ENCODE measurements at places on chromosomes 2 and 18.
A peak's percentile ranks its signal among the peaks of the same experiment; 100 is the strongest.

DNA sequence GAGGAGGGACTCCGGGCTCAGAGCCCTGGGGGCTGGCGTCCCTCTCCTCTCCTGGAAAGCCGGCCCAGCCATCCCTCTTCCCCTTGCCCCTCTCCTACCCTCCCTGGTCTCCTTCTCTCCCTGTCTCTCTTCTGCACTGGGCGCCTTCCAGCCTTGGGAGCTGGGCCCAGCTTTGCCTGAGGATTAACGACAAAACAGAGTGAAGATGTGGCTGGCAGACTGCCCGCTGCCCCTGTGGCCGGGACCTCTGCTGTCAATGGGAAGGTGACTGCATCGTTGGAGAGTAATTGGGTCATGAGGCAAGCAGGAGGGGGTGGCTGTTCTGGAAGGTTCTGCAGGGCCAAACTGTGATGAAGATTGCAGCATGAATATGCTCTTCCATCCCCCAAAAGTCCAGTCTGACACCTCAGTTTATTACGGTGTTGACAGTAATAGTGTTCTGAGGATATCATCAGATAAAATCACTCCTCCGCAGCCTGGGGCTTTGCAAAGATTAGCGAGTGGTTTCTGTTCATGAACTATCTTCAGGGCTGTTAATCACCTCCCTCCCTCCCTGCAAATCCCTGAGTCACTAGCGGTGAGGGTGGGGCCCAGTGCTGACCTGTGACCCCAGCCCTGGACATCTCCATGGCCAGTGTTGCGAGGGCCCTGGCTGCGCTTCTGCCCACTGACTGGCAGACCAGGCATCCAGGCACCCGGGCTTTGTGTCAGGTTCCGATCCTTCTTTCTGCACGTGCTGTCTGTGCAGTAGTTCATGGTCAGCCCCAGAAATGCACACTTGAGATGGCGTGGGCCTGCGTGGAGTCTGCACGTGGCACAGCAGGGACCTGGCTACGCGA lies 23.0 kb downstream of the RTP5 start:
- DNase-seq, result no peak

- no peak for DNase-seq
These were observed 86.3 kb upstream of the KCTD1 start for GRCh38 chr18:26634631-26635030.

DNA sequence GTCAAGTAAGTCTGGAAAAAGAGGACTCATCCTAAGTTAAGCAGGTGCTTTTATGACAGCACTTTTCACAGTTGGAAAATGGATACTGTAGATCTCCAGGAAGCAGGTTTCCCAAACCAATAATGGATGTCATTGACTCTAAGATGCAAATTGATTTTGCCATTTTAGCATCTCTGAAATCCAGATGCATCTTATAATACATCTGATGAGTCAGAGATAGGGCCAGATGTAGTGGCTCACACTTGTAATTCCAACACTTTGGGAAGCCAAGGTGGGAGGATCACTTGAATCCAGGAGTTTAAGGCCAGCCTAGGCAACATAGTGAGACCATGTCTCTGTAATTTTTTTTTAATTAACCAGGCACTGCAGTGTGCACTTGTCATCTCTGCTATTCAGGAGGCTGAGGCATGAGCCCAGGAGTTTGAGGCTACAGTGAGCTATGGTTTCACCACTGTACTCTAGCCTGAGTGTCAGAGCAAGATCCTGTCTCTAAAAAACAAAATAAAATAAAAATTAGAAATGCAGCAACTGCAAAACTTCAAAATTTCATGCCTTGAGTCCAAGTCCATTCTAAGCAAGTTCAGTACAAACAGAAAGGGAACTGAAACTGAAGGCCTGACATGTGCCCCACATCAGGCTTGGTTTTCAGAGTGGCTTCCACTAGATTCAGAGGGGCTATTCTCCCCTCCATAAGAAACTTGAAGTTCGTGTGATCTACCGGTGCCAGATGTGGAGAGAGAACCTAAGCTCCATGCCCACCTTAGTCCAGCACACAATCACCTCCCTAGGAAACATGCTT lies 267.8 kb upstream of the NCKAP5 start:
- DNase-seq, result no peak

DNA sequence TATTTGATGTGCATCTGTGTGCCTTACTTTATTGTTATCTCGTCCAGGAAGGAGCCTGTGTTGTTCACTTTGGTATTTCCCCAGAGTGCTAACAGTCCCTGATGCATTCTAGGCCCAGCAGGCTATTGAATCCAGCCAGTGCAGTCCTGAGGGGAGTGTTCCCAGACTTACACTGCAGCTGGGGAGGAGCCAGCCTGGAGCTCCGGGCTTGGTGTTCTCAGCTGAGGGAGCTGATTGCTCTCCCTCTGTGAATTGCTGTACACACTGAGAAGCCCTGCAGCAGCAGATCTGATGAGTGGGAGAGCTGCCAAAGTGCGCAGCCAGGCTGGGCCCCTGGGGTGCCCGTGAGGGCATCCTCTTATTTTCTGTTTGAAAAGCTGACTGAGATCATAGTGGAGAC lies 159.2 kb downstream of the GALNT3 start:
- DNase-seq, result peak; percentile 89

DNA sequence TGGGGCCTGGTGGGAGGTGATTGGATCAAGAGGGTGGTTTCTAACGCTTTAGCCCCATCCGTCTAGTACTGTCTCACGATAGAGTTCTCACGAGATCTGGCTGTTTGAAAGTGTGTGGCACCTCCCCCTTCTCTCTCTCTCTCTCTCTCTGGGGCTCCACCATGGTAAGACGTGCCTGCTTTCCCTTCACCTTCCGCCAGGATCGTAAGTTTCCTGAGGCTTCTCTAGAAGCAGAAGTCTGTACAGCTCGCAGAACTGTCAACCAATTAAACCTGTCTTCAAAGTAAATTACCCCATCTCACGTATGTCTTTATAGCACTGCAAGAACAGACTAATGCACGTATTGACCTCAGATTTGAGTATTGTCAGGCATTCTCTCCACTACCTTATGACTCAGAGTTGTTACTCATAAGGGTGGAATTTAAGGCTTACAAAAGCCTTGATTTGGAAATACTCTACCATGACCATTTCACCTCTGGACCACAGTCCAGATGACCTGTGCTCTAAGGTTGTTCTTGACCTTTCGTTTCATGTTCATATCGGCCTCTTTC lies 99.5 kb upstream of the AGAP1 start:
- DNase-seq, result no peak

- DNase-seq, result no peak
These were observed 49.6 kb downstream of the FRZB start for GRCh38 chr2:182816866-182817265.

GRCh38 chr2:60479226-60480088 lies 74.0 kb downstream of the BCL11A start:
- no peak for DNase-seq

DNA sequence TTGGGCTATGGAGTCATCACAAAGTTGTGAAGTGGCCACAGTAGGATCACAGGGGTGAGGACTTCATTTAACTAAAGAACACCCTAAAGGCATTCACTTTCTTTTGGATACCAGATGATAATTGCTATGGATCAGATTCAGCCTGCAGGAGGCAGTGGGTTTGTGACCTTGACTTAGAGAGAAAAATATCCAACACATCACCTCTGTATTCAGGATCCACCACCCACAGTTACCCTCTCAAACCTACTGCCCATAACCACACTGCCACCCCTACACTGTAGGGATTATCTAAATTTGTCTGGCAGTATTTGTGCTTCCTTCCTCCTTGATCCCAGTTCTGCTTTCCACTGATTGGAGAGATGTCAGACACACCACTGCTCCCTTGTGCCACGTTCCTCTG lies 269.4 kb downstream of the MYCN start:
- no peak for DNase-seq

DNA sequence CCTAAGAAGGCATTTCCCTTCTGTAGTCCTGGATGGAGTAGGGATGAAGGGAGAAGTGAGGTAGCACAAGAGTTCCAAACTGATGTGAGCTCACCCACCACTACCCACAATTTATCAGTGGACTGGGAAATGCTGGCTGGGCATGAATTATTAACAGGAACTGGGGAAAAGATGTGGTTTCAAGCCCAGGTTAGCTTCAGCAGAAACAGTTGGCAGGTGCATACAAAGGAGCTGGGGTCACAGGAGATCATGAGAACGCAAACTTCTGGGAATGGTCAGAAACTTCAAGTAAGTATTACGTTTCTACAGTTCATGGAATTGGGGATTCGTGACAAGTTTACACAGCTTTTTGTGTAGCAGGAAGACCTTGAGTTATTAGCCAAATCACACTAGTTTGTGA lies 5.4 kb downstream of the CCDC141 start:
- DNase-seq, result no peak

- peak; percentile 30 for DNase-seq
These were observed 27.5 kb downstream of the BOLA3 start for GRCh38 chr2:74119912-74120825.

DNA sequence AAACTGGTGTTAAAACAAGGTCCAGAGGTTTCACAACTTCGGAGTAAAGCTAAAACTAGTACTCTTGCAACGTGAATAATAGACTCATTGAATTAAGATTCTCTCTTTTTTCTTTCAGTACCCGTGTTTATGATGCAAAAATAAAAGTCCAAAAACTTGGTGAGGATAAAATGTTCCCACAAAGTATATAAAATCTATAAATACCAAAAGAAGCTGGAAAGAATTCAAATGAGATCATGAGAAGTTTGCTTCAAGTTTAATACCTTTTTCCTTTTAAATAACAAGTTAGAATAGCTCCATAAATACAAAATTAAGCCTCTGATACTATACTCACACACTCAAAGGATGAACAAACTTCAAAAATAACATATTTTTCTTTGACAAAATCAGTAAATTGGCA lies 34.0 kb downstream of the METTL4 start:
- no peak for DNase-seq

DNA sequence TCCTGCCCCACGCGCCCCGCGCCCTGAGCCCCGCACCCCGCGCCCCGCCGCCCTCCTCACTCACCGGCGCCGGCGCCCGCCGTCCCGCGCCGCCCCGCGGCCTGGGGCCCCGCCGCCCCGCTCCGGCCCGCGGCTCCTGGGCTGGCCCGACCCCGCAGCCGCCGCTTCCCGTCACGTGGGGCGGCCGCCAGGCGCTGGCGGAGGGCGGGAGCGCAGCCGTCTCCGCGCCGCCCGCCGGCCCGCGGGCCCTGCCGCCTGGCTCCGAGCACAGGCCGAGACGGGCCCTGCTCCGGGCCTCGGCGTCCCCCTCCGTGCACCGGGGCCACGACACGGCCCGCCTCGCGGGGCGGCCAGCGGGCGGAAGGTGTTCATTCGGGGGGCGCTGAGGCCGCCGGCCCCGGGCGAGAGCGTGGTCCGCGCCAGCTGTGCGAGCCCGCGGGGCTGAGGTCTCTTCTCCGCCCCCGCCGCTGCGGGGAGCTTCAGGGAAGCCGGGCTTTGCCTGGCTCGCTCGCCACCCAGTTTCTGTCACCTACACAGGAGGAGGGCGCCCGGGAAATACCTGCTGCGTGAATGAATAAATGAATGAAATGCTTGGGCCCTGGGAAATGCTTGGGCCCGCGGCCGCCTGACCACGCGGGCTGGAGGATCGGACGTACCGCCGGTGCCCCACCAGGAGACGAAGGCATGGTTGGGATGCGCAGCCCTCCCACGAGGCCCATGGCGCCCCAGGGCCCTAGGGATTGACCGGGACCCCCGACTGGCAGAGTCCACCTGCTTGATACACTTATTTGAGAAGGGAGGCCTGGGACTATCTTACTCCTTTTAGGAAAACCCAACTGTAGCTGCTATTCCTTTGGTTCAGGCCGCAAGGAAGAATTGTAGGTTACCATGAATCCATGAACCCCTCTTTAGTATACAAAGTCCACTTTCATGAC lies at the start of gene TGFBRAP1:
TGFBRAP1 (minus strand) TSS at position 175 of the 935 bp plus-strand sequence. CDS start 21,434 bp downstream, outside the sequence.
- no peak for DNase-seq

DNA sequence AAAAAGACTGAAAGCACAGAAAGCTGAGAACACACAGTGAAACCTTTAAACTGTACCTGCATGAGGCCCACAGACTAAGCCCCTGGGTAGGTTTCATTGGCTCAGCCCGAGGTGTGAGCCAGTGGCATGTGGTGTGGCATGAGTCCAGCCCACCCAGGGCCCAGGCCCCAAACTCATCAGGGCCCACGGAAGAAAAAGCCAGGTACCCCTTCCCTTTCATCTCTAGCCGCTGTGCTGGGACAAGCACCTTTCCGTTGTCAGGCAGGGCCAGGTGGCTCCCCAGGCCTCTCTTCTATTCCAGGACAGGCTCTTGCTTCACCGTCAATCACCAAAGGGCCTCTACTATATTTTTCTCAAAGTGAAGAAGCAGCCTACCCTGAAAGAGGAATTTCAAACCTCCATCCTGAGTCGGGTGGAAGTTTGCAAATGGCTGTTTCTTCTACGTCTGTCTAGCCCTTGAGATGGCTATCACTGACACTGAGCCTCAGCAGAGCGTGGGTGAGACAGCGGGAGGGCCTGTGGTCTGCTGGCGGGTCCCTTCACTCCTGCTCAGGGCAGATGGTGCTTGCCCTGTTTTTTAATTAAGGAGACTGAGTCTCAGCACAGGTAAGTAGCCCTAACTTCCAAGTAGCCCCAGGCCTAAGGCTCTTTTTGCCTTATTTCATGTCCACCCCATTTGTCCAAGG lies 8.6 kb downstream of the DNAJB2 start:
- no peak for DNase-seq

DNA sequence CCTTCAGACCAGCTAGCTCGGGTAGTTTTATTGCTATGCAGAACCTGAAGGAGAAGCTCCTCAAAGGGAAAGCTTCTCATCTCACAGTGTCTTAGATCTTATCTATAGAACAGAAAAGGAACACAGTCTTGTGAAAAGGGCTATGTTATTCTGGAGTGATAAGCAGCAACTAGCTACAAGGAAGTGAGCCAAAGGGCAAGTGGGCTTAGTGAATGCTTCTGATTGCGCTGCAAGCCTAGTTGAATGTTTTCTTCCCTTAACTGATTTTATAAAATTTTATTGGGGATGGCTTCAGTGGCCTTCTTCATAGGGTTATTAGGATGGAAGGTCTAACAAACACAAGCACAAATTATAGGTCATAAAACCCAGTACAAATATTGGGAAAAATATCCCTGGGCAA lies 400.1 kb downstream of the PARD3B start:
- no peak for DNase-seq

DNA sequence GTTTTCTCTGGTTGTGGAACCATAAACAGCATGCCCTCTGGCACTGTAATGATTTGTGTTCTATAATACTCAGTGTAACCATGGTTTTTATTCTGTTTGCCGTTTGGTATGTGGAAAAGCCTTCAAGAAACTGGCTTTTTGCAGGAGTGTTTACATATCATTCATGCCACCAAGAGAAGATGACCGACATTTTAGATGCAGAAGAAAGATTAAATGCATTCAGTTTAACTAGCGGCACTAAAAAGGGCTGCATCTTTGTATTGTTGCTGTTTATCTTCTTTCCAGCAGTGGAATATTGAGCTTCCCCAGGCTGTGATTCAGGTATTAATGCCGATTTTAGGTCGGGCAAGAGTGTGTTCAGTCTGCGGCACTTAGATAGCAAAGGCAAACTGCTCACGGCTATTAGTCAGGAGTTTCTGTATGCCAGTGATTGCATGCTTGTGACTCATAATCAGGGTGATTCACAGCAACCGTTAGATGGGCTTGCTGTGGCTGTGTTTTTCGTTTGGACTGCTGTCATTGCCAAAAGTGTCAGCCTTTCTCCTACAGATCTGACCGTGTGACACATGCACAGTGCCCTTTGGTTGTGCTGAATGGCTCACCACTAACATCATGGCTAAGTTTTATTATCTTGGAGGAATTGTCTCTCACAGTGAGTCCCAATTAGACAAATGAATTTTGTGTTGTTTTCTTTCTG lies 479.7 kb downstream of the PARD3B start:
- DNase-seq, result no peak

All from NCI-H2081 treated with DMSO at 0.1 percent for 48 hours (cell line).